ENCODE measurements at places on chromosomes 7 and 10.

DNA sequence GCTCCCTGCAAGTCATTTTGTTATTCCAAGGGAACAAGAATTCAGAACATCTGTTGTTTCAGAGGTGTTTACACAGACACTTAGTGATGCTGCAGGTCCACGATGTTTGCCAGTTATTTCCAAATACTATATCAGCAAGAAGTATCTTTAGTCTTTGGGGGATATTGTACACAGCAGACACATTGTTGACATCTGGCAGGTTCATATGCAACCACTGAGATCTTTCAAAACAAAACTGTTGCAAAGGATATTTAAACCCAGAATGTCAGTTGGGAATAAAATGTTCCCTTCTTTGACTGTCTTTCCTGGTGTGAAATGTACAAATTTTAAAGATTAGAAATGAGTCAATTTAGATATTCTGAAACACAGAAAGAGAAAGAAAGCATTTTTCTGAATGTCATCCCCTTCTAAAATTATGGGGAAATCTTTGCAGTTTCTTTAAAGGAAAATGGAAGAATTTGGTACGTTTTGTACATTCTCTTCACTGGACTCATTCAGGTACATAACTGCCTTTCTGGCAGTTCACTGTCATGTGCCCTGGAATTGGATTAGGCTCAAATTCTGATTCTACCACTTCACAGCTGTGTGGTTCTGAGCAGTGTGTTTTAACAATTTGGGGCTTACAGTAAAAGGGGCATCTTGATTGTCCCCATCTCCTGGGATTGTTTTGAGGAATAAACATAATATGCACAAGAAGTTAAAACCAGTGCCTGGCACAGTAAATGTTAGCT, 40.3 kb upstream of the CELF2 start:
- no peak for DNase-seq

- no peak for DNase-seq
Measured at GRCh38 chr10:58887474-58887873, 289.0 kb upstream of the PHYHIPL start.

GRCh38 chr10:101693651-101693977, 1.4 kb downstream of the FBXW4 start:
- no peak for DNase-seq

- DNase-seq = no peak
Measured at GRCh38 chr10:78556705-78557432, 511.9 kb upstream of the ZMIZ1 start.

DNA sequence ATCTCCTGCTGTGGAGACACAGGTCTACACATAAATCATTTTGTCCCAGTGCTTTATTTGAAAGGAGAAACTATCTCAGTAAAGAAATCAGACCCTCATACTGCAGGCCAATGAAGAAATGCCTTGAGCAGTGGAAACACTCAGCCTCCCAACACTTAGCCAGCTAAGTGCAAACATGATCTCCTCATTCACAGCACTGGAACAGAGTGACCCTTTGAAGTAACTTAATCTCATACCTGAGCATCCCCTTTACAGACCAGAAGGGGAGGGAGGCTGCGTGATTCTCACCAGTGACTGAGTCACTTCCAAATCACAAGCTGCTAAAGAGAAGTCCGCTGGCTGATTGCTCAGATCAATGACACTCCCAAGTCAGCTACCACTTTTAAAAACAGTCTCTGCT, 4.5 kb downstream of the CHST15 start:
- no peak for DNase-seq

GRCh38 chr7:99305473-99306260, 20.0 kb upstream of the ARPC1A start:
- DNase-seq = no peak

GRCh38 chr7:65462148-65462716, 88.6 kb downstream of the ZNF92 start:
- no peak for DNase-seq

DNA sequence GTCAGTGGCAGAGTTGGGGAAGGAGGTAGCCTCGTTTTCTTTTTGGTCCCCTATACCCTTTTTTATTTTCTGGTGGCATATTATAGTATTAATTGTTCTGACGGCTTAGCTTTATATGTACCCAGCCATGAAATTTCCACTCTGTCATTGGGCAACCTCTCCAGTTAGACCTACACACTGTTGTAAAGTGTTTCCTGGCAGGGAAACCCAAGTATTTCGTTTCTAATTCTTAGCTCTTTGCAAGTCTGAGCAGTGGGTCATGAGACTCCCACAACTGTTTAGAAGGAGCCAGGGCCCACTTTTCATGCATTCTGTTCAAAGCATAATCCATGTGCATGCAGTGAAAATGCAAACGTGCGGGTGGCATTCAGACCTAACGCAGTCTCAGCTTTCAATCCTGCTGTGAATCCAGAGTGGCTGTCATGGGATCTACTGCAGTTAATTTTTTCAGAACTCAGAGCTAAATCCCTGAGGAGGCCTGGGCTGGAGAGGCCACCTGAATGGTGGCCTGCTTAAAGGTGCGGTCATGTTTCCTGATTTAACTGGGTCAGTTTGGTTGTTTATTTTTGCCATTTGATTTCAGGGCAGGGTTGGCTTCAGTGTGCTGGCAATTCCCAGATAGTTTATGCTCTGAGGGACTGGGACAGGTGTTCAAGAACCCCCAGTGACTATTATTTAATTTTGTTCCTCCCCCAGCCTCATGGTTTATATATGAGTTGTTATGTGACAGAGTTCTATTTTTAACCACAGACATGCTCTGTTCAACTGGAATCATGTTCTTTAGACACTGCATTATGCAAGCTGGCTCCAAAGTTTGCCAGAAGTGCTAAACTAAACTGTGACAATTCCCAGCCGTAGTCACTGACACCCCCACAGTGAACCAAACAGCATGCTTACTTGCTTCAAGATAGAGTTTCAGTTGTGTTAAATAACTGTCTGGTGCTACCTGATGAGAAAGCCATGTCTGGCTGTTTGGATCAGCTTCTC, 27.4 kb upstream of the SYPL1 start:
- DNase-seq = no peak

DNA sequence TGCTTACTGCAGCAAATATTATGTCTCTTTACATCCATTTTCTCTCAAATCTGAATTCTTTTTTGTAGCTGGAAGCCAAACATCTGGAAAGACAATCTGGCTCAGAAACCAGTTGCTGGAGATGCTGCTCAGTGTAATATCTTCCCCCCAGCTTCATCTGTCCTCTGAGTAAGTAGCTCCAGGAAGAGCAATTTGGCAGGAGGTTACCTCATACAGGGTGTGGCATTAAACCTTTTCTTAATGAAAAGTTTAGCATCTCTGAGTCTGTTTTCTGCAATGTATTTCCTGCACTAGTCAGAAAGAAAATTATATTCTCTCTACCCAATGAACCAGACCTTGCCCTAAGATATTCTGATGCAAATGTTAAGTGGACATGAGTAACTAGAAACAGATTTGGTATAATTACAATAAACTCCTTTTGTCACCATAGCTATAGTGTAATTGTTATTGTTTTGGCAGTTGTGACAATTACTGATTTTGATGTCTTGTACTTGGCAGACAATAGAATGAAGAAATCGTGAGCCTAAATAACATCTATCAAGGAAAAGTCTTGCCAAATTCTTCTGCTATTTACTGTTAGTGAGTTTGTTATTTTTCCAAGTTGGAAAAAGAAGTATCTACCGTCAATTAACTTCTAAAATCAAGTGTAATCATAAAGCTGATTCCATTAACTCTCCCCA, 123.3 kb downstream of the WDFY4 start:
- DNase-seq = no peak

DNA sequence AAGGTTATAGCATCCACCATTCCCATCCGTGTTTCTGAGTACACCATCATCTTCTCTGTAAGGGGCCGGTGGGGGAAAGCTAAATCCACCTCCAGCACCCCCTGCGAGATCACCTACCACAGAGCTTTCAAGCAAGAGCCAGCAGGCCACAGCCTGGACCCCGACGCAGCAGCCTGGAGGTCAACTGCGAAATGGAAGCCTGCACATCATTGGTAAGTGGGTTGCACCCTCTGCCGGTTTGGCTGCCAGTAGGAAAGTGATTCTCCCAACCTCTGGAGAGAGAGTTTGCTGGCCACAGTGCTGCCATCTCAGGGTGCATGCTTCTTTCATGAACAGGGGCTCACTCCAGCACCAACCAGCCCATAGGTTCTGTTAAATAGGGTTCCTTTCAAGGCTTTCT, 81.7 kb downstream of the WIPF3 start:
- no peak for DNase-seq

- DNase-seq = no peak
Measured at GRCh38 chr7:36316319-36316718, 73.3 kb upstream of the ANLN start.

DNA sequence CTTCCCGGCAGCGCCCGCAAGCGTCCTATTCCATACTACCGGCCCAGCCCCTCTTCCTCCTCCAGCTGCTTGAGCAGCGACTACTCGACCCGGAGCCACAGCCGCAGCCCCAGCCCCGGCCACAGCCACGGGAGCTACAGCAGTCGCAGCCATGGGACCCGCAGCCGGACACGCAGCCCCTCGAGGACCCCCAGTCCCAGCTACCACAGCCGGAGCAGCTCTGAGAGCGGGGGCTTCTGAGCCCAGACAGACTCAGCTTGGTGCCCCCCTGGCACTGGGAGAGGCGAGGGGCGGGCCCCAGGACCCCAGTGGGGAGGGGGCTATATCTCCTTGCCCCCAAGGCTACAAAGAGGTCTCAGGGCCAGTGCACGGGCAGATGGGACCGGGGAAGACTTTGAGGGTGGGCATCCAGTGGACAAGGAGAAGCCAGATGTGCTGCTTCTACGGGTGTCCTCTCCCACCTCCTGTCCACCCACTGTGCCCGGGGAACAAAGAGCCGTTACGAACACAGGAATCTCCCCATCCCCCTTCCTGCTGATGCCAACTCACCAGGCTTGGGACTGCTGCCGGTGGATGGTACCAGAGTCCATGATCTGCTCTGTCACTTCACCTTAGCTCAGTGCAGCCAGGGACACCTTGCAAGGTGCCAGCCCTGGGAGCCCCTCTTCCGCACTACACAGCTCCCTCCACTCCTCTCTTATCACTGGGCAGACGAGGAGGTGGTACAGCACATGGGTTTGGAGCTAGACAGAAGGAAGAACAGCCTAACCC, 16.7 kb upstream of the HSPB1 start:
- DNase-seq = no peak

GRCh38 chr7:103996639-103997038, 7.2 kb upstream of the RELN start:
- DNase-seq = no peak

DNA sequence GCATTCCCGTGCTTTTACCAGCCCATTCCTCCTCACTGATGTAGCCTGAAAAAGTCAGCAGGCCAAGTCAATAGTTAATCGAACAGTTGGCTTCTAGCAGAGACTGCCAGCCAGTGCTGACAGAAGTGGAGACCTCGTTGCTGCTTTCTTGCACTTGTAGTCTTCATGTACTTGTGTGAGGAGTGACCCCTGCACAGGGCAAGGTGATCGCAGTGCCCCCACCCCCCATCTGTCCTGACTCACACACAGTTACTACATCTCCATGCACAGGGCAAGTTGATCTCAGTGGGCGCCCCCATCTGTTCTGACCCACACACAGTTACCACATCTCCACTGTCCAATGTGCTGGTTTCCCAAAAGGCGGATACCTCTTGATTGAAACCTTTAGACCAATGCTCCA, 34.2 kb downstream of the C10orf71 start:
- DNase-seq = no peak

DNA sequence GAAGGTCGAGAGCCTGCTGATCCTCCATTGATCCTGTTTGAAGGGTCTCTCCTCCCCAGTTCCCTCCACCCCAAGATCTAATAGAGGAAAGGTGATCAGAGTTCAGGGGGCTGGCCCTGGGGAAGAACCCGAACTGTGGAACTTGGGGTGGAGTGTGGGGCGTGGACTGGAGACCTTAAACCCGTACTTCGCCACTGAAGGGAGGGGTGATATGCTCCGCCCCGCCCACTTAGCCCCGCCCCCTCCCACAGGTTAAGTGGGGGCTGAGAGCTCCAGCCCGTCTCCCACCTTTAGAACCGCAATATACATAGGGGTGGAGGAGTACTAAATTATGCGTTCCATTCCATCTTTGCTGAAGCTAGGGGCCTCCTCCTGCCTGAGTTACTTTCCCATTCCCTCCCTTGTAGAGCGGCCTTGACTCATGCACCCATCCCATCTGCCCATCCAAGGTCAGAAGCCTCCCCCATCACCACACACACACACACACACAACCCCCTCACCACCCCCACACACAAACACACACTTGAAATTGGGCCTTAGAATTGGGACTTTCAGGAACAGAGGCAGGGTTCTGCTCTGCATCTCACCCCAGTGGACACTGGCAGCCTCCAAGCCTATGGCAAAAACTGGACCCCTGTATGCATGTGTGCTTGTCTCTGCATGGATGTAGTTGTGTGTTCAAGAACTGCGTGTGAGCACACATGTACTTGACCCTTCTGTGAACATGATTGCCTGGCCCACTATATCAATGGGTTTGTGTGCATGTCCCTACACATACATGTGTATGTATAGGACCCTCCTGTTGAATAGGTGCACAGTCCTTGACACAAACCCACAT, 991 bp downstream of the SEMA4G start:
- DNase-seq = no peak

DNA sequence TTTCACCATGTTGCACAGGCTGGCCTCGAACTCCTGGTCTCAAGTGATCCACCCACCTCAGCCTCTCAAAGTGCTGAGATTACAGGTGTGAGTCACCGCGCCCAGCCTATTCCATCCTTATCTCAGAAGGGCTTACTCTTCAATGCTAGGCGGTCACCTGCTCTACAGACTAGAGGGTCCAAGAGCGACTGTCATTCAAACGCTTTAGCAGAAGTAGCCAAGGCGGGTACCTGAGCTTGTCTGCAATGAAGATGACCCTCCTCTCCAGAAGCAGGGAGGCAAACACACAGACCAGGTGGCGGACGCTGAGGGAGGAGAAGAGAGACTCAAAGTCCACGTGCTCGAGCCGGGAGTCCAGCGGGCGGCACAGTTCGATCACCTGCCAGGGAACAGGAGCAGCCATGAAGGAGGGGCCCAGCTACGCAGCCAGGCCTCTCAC, 65.1 kb upstream of the MKRN1 start:
- DNase-seq = no peak

- no peak for DNase-seq
Measured at GRCh38 chr7:27875061-27875460, 135.1 kb downstream of the TAX1BP1 start.

- no peak for DNase-seq
Measured at GRCh38 chr10:34262985-34263384, 552.1 kb downstream of the PARD3 start.

DNA sequence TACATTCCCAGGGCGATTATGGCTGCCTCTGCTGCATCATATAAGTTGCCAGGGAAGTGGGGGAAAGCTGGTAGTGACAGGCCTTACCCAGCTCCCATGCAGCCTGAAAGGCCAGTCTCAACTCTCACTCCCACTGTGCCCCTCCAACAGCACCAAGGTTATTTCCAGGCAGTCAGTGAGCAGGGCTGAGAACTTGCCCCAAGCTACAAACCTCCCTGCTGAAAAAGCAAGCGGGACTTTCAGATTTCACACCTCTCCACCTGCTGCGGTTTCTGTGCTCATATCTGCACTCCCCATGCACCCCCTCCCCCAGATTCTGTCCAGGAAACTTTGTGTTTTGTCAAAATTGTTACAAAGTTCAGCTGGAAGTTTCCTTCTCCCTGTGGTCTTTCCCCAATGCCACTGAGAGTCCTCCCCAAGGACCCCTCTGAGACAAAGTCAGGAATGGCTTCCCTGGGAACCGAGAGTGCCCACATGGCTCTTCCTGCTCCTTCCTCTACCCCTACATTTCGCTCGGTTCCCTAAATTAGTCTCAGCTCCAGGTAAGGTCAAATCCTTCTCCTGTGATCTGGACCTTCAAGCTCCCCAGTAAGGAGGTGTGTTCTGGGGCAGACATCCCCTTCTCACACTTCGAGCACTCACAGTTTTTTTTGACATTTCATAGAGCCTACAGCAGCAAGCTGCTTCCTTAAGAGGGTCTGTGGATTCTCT, 25.3 kb upstream of the WNT2 start:
- DNase-seq = no peak
